MCF 10A (cell line): ENCODE measurements at places on chromosomes 2 and 18. TPM values are rescaled to one million over a fixed set of nuclear protein-coding genes. Genes with fewer than 3 reads are reported as not detected.
A peak's percentile ranks its signal among the peaks of the same experiment; 100 is the strongest.

DNA sequence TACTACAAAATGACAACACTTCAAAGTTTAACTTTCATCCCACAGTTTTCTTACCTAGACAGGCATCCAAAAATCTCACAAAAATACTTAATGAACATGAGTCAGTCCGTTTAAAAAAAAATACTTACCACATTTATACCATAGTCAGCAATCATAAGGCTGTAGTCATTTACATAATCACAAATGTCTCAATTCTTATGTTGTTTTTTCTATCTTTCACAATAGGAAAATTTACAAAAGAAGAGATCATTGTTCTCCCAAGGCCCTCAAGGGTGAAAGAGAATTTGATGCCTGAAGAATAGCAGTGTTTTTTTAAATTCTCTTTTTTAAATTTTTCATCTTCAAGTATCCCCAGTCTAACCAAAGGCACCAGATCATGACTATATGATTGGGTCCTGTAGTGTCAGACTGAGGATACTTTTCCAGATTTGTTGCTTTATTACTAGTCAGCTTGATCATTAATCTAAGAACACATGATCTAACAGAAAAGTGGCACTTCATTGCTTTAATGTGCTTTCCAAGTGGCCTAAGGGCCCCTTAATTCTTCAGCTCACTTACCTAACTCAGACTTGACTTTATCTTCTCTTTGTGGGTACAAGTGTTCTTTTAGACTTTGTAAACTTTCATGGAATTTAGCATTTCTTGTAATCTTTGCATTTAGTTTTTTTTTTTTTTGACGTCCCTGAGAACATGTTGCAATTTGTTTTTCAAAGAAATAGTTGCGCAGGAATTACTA is 4.7 kb downstream of the SCYGR5 start:
- H3K4me3 ChIP-seq: no peak overlapping the region
- no peaks in the 10 kb centered on the region for H3K4me1 ChIP-seq
- DNase-seq: peak; percentile 36
- H3K36me3 ChIP-seq: no peaks in the 10 kb centered on the region
- no peaks in the 10 kb centered on the region for H3K27me3 ChIP-seq
- no peak overlapping the region for H3K27ac ChIP-seq

The SATB2 gene
- total RNA-seq: 16.5 and 22.2 TPM in 2 replicates

The NEURL3 gene
- not detected in 2 replicates for total RNA-seq

GRCh38 chr2:223155956-223156355 is 104.0 kb downstream of the KCNE4 start:
- no peaks in the 10 kb centered on the region for H3K27me3 ChIP-seq
- no peak overlapping the region for H3K4me3 ChIP-seq
- no peaks in the 10 kb centered on the region for H3K36me3 ChIP-seq
- no peak for DNase-seq
- no peaks in the 10 kb centered on the region for H3K4me1 ChIP-seq

The IL36G gene
- not detected in 2 replicates for total RNA-seq

The ASB18 gene
- not detected in 2 replicates for total RNA-seq

The DGUOK gene
- 74.4 and 92.3 TPM in 2 replicates for total RNA-seq

The RPL31 gene
- total RNA-seq: 1,648 and 1,732 TPM in 2 replicates

GRCh38 chr2:191580581-191580980 is 97.4 kb upstream of the NABP1 start:
- peaks cover 18% of the 10 kb centered on the region for H3K4me1 ChIP-seq
- H3K36me3 ChIP-seq: no peaks in the 10 kb centered on the region
- no peak overlapping the region for H3K27ac ChIP-seq
- DNase-seq: peak; percentile 22

The ALPP gene
- total RNA-seq: 0.35 and 0.64 TPM in 2 replicates

The MTCL1 gene
- total RNA-seq: 11.6 and 19.8 TPM in 2 replicates

- no peaks in the 10 kb centered on the region for H3K4me1 ChIP-seq
- DNase-seq: no peak
- no peak overlapping the region for H3K27ac ChIP-seq
- no peaks in the 10 kb centered on the region for H3K27me3 ChIP-seq
- H3K4me3 ChIP-seq: no peak overlapping the region
Measured at GRCh38 chr18:13450289-13451212, 232.0 kb downstream of the LDLRAD4 start.

DNA sequence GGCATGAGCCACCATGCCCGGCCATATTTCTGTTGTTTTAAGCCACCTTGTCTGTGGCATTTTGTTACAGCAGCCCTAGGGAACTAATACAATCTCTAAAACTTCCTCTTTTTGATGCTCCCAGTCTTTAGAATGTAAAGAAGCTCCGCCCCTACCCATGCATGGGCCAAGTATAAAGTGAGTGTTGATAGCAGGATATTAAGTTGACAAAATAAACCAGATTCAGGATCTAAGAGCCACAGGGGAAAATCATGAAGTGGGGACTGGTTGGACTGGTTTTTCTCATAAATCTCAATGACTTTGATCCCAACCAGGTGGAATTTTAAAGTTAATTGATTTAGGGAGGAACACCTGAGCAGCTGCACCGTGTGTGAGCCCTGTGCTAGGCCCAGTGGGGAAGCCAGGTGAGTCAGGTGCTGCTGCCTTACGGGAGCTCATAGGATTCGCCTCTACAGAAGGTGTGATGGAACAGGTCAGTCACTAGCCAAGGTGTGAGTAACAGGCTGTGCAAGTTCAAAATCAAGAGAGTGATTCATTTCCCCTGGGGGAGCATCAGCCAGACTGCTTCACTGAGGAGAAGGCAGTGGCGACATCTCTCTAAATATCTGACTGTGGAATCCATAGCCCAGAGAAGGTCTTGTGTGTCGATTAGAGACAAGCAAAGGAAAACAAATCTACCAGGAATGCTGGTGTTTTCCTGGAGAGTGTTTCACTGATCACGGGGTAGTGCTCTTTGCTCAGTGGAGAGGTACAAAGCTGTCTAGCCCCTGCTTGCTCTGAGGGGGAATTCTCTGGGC is 63.0 kb upstream of the MSH2 start:
- H3K27me3 ChIP-seq: no peaks in the 10 kb centered on the region
- H3K36me3 ChIP-seq: peaks cover 4% of the 10 kb centered on the region
- peak; percentile 93 for DNase-seq
- no peak overlapping the region for H3K4me3 ChIP-seq
- H3K27ac ChIP-seq: no peak overlapping the region
